Pons (tissue), 1 donor: ENCODE measurements at places on chromosomes 6 and 20.

- no peak for DNase-seq
Observed at GRCh38 chr6:21598674-21599023, 5.1 kb downstream of the SOX4 start.

DNA sequence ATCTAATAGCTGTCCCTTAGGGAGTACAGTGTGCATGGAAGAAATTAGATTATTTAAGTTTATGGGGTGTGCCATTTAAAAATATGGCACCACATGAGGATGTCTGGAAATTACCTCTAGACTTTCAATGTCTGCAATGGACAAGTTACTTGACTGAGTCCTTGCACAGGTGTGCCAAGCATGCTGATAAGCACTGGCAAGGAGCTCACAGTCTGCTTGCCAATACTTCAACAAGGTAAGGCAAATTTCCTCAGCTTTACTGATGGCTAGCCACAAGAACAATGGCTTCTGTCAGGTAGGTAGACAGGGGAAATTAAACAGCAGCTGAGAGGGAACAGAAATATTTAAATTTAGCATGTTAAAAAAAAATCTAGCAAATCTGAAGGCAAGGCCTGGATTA lies 91.1 kb upstream of the TRAF3IP2 start:
- DNase-seq: no peak

GRCh38 chr20:4449957-4450715 lies 271.6 kb upstream of the PRND start:
- no peak for DNase-seq

- no peak for DNase-seq
Observed at GRCh38 chr6:36357872-36358225, 21.2 kb upstream of the BNIP5 start.

DNA sequence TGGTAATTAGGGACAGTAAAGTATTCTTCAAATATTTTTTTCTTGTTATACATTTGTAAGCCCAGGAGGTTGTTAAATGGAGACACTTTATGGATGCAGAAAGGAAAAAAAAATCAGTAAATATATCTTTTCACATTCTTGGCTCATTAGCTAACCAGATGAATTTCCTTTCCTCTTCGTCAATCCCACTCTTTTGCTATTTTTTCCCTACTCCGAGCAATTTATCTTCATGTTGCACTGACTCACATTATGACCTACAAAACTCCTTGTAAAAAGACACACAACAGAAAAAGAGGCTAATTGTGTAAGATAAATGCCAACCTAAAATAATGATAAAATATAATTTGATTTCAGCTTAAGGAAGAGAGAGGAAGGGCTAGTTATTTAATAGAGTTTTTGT lies 472.9 kb upstream of the ZNF337 start:
- no peak for DNase-seq

GRCh38 chr6:135871878-135872277 lies 20.4 kb downstream of the PDE7B start:
- no peak for DNase-seq

- no peak for DNase-seq
Observed at GRCh38 chr20:23366384-23366783, 4.4 kb downstream of the GZF1 start.

- no peak for DNase-seq
Observed at GRCh38 chr6:79985128-79985527, 19.3 kb upstream of the TTK start.
